ENCODE measurements at places on chromosomes 5 and 9.

DNA sequence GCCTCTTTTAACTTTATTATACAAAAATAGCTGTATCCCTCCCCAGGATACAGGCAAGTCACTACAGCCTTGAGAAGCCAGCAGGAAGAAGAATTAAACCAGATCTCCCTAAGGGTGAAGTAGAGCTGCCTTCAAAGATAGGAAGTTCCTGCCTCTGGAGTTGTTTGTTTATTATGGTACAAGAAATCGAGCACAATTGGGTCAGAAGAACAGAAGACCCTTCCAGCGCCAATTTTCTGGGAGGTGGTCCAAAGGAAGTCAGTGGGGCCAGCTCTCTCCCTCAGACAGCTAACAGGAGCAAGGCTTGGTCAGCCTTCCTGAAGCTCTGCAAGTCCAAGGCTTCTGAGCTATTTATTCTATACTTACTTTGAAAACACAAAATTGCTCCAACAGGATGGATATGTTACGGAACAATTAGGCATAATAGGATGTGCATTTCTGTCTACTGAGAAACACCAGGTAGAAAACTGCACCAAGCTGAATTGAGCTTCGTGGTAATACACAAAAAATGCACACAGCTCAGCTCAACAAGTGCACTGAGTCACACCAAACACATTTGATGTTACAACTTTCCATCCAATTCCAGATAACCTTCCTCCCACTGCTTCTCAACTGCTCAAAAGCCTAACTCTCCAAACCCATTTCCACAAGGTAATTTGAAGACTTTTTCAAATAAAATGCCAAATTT is 16.0 kb downstream of the SERINC5 start:
- no peak for DNase-seq

DNA sequence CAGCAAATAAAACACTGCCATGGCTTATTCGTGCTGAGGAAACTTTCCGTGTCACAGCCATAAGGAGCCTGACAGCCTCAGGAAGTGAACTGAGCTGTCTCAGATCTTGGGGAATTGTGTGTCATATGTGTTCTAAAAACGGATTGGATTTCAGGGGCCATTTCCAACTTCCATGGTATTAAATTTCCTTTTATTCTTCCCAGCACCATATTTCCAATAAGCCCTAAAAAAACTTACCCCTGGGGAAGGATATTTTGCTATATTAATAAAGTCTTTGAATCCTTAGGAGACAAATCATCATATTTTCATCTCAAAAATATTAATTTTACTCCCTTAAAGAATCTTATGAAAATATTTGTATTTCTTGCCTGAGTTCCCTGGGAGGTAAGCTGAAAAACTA is 93.9 kb downstream of the LHFPL2 start:
- DNase-seq, result no peak

DNA sequence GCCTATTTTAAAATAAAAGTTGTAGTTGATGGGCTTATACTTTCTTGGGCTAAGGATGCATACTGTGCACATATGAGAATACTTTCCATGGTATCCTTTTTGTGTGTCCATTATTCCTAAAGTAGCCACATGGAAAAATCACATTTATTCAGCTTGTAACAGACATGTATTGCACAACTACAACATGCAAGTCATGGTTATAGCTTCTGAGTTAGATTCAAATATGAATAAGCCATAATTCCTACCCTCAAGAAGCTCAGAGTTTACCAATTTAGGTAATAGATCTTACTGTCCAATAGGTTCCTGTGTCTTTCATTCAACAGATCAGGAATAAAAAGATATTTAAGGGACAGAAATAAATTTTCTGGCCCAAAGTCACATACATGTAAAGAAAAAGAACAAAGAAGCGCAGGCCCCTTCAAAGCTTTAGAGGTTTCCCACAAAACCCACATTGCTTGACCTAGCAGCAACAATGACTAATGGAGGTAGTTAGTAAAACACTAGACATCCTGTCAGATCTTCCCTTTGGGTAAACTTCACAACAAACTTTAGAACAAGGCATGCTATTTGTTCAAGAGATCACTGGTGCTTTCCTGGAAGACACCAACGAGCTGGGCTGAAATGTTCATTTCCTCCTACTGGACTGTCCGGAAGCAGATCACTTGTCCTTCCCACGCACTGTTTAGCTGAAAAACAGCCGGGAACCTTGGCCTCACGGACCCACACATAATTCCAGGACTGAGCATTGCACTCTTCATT is 78.4 kb upstream of the ITGA1 start:
- no peak for DNase-seq

GRCh38 chr5:119187776-119188529 is 117.1 kb downstream of the DMXL1 start:
- DNase-seq, result no peak

- no peak for DNase-seq
These were observed 35.4 kb upstream of the TGFBI start for GRCh38 chr5:135993335-135993879.

DNA sequence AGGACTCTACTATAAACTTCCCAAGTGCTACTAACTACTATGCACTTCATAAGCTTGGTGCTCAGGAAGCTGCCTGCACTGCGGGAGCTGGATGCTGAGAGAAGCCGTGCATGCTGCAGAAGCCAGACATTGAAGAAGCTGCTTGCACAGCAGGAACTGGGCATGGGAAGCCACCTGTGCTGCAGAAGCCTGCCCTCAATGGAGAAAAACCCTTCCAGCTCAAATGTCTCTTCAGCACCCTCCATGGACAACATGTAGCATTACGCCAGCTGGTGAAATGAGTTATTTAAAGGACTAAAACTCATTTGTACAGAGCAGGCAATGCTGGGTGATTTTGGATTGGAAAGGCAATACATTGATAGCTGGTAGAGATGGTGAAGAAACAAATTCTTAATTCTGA is 247.2 kb downstream of the KIF4B start:
- DNase-seq, result no peak
